ENCODE measurements at places on chromosomes 2 and 18.

DNA sequence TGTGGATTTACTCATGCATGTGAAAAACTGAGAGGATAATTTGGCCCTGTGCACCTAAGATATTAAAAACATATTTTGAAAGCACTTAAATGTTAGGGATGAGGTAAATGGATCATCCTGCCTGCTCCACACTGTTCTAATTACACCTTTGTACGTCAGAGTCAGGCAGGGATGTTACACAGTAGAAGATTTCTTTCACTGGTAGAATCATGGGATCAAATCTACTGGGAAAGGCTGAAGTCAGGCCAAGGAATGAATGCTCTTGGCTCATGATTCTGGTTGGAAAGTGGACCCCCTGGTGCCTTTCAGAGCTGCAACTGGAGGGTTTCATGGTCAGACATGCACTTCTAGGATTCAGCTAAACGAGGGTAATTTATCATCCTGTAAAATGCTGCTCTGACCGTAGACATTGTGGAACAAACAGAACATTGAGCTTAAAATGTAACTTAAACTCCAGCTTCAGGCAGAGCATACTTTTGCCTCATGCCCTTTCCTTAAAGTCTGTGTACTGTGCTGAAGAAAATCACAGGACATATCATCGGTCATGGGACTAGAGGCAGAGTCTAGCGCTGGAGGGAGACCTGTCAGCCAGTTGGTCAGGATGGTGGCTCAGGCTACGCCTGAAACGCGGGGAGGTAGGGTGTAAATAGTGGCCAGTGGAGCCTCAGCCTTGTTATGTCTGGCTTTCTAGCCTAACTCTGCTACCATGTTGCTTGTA lies 4.9 kb downstream of the KCNE4 start:
- peak; percentile 63 for DNase-seq

- DNase-seq = no peak
Measured at GRCh38 chr18:55283309-55283708, 304.7 kb downstream of the TCF4 start.

- DNase-seq = no peak
Measured at GRCh38 chr18:54075689-54076088, 148.8 kb downstream of the MBD2 start.

DNA sequence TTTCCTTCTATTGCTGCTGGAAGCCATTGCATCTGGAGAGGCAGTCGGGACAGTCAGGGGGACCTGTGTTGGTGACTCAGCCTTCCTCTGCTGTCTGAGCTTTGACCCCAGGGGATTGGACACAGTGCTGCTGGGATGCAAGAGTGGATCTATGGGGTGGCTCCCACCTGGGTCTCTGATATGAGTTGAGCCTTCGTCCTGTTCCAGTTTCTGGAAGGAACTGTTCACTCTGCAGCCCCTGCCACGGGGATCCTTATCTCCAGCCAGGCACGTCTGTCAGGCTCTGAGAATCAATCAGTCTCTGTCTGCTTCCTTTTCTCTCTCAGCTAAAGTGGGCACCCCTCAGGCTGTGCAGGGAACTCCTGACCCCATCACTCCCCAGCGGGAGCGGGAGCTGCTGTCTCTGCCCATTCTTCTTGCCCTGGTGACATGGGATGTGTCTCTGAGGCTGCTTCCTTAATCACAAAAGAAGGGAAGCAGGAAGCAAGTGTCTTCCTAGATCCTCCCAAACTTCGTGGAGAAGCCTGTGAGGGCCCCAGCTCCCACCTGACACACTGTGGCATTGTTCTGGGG lies 51.7 kb downstream of the ARHGAP28 start:
- no peak for DNase-seq

- DNase-seq = no peak
Measured at GRCh38 chr2:30249354-30249753, 18.0 kb downstream of the LBH start.

DNA sequence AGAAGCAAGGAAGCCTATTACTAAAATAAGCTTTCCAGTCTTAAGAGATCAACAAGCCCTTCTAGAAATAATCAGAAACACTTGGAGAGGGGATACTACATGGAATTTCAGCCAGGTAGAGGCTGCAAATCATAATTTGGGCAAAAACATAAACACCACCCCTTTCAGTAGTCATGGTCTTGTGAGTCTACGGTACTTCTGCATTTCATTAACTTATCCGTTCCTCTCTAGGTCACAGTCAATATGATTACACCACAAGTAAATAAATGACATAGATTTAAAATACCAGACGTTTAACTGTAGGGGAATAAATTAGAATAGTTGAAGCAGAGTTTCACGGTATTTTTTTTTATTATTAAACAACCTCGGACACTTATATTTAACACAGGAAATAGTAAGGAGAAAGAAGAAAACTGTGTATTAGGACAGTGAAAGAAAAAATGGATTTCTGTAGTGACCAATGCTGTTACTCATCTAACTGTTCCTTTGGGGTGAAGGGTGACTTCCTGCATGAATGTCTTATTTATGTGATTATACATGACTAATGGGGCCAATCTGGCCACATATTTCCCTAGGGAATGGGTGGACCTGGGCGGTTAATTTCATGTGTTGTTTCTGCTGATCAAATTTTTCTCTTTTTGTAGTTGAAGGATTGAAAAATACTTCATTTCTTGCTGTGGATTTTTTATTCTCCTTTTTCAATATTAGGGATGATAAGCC lies 456.6 kb upstream of the UBE2E3 start:
- DNase-seq = peak; percentile 88

DNA sequence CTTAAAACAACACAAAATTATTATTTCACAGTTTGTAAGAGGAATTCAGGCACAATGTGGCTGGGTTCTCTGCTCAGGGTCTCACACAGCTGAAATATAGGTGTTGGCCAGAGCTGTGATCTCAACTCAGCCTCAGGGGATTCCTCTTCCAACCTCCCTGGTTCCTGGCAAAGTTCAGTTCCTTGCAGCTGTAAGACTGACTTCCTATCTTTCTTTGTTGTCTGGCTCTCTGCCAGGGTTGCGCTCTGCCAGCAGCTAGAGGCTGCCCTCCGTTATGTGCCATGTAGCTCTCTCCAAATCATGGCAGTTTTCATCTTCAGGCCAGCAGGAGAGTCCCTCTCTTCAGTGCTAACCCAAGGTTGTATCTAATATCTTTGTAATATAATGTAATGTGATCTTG lies 272.5 kb upstream of the KCNJ3 start:
- no peak for DNase-seq

GRCh38 chr2:16612490-16612889 lies 53.1 kb downstream of the CYRIA start:
- DNase-seq = no peak

DNA sequence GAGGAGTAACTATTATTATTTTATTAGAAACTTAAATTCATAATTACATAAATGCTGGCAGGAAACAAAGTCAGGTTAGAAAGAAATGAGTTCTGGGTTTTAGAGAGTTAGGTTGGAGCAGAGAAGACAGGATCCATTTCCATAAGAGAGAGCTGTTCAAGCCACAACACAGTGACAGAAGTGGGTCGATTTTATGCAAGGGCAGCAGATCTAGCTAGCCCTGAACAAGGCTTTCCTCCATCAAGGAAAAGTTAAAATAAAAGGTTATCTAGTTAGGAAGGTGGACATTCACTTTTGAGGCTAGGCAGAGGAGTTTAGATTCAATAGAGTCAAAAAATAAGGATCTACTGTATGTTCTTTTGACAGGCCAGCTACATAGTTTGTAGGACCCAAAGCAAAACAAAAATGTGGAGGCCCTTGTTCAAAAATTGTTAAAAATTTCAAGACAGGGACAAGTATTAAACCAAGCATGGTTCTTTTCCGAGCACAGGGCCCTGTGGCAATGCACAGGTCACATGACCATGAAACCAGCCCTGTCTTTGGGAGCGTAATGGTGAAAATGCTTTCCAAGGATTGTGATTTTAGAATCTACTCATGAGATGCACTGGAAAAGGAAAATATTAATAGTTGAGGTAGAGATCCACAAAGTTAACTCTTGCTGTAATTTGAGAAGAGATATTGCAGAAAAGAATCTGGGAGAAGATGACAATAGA lies 91.2 kb upstream of the CREB1 start:
- DNase-seq = no peak

DNA sequence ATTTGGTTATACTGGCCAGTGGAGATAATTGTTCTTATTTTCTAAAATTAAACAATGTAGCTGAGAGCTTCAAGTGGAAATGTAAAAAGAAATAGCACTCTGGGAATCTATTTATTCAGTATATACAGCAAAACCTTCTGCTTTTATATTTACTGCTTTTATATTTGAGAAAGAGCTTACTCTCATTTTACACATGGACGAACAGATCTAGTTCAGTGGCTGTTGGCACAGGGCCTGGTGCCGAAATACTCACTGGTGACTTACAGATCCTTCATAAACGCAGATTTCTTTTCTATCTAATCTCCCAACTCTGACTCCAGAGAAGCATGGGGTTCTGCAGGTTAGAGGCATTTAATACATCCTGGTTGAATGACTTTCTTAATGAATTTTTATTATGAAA lies 266.2 kb downstream of the ASXL3 start:
- peak; percentile 5 for DNase-seq
